ENCODE measurements at places on chromosomes 13 and 19. TPM values are rescaled to one million over a fixed set of nuclear protein-coding genes. Genes with fewer than 3 reads are reported as not detected.

Gene ZNF587
- 5.4 TPM for total RNA-seq

Gene PPM1N
- total RNA-seq = 7.4 TPM

Gene LIM2
- total RNA-seq = not detected

Gene PLK5
- not detected for total RNA-seq

Gene FGF21
- total RNA-seq = not detected

Gene ZNF541
- not detected for total RNA-seq

Gene PSG2
- total RNA-seq = not detected

Gene C19orf85
- not detected for total RNA-seq

Gene ZNF134
- 8.6 TPM for total RNA-seq

Gene FGF22
- total RNA-seq = 0.87 TPM

Gene CCDC159
- total RNA-seq = 4.6 TPM

Gene ZNF77
- total RNA-seq = 1.7 TPM

Gene NBEA
- 1.7 TPM for total RNA-seq

Gene SERTM1
- not detected for total RNA-seq

Measured in A549 treated with ZK216348 at 1 μM for 4 hours (cell line).